ENCODE measurements at places on chromosomes 6 and 20.

GRCh38 chr6:45474376-45474775 is 96.6 kb upstream of the SUPT3H start:
- DNase-seq = no peak

- no peak for DNase-seq
These were observed 60.8 kb downstream of the OGFRL1 start for GRCh38 chr6:71349395-71349794.

DNA sequence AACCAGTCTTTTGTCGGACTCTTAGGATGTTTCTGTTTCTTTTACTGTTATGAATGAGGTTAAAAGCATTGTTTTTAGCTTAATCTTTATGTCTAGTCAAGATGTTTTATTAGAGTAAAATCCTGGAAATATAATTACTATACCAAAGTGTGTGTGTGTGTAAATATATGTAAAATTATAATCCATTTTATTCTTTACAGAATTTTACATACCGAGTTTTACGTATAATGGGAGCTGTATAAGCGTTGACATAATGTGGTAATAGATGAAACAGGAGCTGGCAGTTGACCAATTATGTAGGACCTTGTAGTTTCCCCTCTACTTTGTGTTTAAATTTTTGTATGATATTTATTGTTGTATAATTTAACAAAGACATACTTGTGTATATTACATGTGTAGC is 16.7 kb downstream of the MAP3K4 start:
- DNase-seq = no peak

DNA sequence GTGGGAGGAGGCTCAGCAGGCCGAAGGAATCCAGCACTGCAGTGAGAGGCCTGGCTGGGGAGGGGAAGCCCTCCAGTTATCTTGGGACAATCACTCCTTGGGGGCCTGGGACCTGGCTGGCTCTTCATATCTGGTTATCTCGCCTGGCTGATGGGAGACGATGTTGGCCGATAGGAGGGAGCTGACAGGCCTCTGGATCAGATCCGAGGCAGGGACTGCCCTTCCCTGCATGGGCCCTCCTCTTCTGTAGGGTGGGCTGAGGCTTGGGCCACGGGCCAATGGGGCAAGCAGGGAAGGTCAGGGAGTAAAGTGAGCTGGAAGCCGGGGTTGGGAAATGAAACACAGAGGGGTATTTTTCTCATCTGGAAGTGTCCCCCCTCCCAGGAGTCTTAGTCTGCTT is 25.2 kb downstream of the MANBAL start:
- DNase-seq = no peak

DNA sequence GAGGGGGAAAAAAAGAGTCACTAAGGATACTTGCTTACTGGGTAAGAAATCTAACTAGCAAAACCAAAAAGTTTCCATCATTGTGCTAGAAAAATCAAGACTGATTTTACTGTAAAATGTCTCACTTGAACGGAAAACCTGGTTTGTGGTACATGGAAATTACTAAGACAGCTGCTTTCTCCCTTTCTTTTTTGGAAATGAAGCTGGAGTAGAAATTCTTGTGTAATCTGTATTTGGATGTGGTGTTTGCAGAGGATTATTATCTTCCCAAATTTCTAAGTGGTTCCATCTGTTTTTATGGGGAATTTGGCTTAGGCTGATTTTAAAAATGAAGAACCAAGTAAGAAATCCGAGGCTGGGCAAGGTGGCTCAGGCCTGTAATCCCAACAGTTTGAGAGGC is 20.4 kb downstream of the EPB41L2 start:
- DNase-seq = no peak

DNA sequence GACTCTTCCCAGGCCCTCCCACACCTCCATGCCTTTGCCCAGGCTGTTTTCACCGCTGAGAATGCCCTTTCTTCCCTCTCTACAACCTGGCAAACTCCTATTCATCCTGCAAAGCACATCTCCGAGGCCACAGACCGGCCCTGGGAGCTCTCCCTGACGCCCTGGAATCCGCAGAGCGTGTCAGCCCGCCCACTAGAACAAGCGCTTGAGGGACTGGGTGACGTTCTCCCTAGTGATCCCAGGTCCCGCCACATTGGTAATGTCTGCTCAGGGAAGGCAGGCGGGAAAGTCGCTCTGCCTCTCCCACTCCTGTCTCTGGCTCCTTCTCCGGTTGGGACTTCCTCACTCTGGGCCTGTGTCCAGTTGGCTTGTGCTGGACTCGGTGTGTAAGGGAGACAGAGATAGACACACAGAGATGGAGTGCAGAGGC is 61.6 kb downstream of the SRC start:
- no peak for DNase-seq

DNA sequence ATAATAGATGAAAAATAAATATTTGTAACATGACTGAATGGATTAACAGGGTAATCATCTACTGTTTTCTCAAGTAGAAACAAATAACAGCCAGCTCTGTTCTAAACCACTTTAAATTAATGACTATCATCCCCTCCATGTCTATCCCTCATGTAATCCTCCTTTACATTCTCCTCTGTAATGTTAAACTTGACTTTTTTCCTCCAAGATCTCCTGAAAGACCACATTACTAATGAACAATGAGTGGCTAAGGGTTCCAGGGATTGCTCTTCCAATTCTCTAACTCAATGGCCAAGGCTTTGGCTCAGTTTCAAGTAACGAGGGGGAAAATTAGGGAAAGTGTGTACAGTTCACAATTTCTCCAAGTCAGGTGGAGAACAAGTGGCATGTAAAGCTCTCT is 37.6 kb upstream of the FBXL4 start:
- no peak for DNase-seq

- DNase-seq = no peak
These were observed 50.1 kb upstream of the ARMC2 start for GRCh38 chr6:108797951-108798669.

DNA sequence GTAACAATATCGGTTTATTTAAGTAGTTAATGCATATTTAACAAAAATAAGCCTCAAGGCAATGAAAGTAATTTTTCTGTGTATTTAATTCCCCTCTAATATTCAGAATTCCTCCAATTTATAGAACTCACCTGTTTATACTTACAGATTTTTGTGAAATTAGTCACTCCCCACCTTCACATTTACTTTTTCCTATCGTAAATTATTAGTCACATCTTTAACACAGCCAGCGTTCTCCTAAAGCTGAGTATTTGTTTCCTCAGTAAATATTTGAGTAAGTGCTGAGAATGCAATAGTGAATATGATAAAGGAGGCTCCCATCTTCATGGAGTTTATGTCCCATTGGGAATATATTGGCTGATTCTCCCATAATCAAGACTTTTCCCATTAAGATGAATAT is 88.0 kb downstream of the SYCP2 start:
- DNase-seq = no peak

- DNase-seq = no peak
These were observed 39.0 kb upstream of the PTPN1 start for GRCh38 chr20:50471231-50471630.

GRCh38 chr6:133591275-133591674 is 297.6 kb upstream of the TCF21 start:
- DNase-seq = no peak

- DNase-seq = no peak
These were observed 95.3 kb downstream of the NFATC2 start for GRCh38 chr20:51447097-51447764.

- no peak for DNase-seq
These were observed 12.3 kb upstream of the DEFB121 start for GRCh38 chr20:31418307-31418706.

GRCh38 chr6:35500782-35501181 is 3.9 kb upstream of the TEAD3 start:
- no peak for DNase-seq

DNA sequence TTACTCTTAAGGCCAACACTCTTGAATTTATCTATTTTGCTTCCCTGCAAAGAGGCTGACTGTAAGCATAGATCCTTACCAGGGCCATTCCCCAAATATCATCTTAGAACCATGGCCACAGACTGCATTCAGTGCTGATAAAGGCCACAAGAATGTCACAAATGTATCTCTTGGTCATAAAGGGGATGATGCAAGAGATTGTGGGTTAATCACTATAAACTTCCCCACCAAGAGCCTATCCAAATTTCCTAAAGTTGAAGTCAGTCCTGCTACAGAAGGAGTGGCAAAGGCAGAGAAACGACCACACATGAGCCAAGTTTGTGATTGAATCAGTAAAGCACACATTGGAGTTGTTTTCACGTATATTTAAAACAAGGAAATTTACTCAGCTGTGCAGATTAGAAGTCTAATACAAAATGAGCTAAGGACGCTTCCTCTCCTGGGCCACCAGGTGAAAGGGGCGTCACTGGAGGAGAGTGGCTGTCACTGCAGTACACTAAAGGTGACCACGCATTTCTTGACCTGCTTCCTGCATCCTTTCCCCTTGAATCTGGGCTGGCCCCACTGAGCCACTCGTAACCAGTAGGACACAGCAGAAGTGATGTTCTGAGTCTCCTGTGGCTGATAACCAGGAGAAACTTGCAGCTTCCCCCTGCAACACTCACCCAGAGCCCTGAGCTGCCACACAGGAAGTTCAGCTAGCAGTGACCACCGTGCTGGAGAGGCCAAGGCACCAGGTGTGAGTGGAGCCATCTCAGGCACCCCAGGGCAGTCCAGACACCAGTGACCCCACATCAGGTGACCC is 181.9 kb downstream of the SYNDIG1 start:
- DNase-seq = no peak

DNA sequence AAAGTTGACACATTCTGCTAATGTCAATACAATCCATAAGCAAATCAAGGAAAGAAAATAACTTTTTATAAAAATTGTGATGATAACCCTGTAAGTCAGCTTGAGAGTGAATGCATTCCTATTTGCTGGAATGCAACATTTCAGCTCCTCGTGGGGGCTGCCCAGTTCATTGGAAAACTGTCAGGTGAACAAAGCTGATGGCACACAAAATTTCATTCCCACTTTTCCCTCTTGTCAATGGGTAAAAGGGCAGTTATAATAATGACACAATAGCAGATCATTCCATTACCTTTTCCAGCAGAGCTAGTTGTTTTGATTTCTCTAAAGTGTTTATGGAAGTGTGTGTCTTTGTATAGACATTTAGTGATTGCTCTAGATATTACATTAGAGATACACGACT is 1124.6 kb upstream of the MAP3K7 start:
- no peak for DNase-seq

- DNase-seq = no peak
These were observed 45.4 kb upstream of the AGPAT4 start for GRCh38 chr6:161319231-161319630.

DNA sequence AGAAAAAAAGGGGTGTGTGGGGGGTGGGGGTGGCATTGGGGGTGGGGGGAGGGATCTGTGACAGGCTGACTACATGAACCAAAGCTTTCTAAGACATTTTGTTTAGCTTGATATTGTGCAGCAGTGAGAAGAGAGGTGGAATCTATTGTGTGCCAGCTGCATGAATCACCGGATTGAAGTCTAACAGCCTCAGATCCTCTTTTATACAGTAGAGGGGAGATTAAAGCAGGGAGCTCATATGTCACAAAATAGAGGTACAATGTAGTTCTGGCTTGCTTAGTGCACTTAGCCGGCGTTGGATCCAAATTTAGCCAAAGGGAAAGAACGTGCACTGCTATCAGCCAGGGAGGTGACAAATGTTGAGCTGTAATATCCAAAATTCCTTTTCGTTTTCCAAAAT is 404.2 kb upstream of the CITED2 start:
- no peak for DNase-seq

- no peak for DNase-seq
These were observed 39.7 kb downstream of the THBS2 start for GRCh38 chr6:169213814-169214520.

DNA sequence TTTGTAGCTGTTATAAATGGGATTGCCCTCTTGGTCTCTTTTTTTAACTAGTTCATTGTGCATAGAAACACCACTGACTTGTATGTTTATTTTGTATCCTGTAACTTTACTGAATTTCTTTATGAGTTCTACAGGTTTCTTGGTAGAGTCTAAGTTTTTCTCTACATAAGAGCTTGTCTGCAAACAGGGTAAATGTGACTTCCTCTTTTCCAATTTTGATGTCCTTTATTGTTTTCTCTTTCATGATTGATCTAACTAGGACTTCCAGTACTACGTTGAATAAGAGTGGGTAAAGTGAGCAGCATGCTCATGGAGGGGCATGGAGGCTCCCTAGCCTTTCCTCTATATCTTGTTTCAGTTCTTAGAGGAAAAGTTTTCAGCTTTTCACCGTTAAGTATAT is 3.0 kb upstream of the WFDC10A start:
- DNase-seq = no peak
